ENCODE measurements at places on chromosomes 1 and 21.

- DNase-seq, result no peak
Observed at GRCh38 chr1:179380299-179380698, 14.5 kb downstream of the AXDND1 start.

DNA sequence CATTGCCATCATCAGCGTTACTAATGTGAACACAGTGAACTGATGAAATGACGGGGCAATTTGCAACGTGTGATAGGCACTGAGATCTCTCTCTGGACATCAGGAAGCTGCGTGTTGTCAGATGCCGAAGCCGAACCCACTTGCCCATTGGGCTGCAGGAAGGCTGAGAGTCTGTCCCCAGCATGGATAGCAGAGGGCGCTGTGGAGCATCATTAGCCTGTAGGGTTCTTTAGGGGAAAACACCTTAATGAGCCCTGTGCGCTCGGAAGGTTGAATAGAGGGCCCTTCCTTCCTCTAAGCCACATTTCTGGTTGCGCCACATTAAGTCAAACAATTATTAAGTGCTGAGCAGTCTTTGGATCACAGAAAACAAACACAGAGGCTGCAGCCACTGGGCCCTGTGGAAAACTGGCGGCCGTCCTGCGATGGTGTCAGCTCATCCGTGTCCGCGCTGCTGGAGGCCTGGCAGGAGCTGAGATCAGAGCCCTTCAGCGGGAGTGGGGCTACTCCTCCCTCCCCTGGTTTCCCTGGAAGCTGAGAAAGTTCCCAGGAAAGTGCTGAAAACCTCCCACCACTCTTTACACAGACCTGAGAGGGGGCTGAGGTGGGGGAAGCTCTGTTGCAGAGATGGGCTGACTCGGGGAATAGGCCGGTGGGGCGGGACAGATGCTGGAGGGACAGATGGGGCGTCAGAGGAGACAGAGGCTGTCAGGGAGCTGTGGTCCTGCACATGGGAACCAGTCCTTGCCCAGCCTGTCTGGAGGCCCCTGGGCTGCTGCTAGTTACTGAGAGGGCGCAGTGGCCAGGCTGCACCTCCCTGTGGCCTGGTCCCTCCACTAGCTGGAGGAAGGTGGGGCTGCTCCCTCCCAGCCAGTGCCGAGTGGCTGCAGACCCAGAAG is 12.7 kb downstream of the TFF2 start:
- peak; percentile 18 for DNase-seq

DNA sequence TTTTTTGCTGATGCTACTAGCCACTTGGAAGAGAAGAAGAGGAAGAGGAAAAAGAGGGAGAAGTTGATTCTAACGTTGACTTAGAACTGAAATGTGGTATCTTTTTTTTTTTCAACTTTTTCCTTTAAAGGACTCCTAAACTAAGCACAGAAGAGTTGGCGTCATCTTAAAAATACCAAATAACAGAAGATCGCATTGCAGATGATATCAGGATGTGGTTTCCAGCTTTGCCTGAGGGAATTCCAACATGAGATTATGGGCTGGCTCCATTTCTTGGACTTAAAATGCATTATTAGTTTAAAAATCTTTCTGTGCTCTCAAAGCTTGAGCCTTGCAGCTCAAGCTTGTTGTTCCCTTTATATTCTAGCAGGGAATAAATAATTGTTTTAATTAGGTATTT is 29.8 kb downstream of the WDR3 start:
- DNase-seq, result no peak

DNA sequence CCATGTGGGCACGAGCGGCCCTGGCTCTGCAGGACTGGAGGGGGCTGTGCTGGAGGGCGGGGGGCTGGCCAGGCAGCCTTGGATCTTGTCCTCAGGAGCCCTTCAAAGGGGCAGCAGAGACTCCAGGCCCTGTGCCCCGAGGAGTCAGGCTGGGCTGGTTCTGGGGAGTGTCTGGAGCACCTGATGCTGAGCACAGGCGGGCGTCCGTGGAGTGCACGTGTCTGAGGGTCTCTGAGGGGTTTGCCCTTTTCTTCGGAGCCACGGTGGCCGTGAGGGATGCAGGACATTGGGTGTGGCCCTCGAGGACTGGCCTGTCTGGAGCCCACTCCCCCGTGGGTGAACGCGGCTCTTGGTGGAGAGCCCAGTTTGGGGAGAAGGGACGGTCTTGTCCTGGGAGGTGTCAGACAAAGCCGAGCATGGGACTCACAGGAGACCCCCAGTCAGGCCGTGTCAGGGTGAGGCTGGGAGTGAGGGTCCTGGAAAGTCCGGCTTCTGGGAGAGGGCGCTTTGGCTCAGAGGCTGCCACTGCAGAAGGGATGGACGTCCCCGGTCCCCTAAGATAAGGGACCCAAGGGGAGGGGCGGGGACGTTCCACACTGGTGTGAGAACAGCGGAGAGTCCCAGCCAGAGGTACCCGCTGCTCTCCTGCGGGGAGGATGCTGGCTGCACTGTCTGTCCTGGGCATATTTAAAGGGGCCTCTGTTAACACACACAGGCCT is 60.8 kb downstream of the COL18A1 start:
- no peak for DNase-seq

- peak; percentile 60 for DNase-seq
Observed at GRCh38 chr1:96962751-96963211, 241.2 kb downstream of the PTBP2 start.

GRCh38 chr1:59900640-59901039 is 25.9 kb downstream of the CYP2J2 start:
- no peak for DNase-seq

DNA sequence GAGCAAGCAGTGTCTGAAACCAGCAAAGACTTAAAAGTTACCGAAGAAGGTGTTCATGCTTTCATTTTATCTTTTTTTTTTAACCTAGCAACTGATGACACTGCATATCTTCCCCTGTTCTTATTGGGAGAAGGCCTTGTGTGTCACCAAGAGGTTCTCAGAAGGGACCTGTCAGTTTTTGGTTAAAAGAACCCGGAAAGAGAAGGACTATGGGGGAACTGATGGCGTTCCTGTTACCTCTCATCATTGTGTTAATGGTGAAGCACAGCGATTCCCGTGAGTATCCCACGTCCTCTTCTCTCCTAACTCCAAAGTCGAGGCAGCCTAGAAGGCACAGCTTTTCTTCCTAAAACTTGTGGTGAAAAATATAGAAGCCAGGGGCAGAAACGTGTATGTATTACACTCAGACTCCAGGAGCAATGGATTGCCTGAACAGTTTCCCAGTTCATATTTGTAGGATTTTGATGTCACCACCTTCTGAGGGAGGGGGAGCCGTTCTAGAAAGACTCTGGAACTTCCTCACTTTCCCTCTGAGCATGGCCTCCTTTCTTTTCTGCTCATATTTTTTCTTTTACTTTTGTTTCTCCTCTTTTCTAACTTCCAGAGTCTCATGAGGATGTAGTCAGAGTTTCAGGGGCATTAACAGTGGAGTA is at the start of gene MR1:
Gene MR1, plus strand, starts transcription at position 185 of the 653 bp plus-strand sequence. Its CDS starts 25 bp downstream, at position 210.
- no peak for DNase-seq

DNA sequence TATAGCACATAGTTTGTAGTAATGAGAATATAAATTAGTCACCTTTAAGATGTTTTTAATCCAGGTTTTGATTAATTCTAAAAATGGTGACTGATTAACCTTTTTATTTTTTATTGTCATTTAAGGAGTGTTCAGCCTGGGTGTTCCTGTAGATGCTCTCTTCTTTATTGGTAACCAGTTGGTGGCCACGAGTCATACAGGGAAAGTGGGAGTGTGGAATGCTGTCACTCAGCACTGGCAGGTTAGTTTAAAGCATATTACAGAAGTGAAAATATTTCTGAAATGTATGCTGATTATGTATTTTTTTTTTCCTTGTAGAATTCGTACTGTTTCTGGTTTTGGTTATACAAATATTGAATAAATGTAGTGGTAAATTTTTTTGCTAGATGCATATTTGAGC is 28.1 kb downstream of the KCTD3 start:
- no peak for DNase-seq

DNA sequence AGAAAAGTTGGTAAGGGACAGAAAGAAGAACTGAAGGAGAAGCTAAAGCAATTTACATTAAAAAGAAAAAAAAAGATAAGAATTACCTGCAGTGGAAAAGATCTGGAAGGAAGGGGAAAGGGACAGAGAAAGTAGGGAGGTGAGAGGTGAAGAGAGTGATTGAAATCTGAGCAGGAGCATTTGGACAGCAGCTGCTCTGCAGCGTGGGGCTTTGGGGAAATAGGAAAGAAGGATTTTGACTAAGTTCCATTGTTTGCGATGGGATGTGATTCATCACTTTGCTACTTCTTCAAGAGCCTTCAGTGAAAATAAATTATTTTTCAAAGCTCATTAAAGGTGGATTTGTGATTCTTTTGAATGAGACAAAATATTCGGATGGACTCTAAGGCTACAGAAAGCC is 26.1 kb upstream of the NMNAT2 start:
- DNase-seq, result no peak

- DNase-seq, result no peak
Observed at GRCh38 chr1:15950763-15951295, 25.1 kb downstream of the ZBTB17 start.

DNA sequence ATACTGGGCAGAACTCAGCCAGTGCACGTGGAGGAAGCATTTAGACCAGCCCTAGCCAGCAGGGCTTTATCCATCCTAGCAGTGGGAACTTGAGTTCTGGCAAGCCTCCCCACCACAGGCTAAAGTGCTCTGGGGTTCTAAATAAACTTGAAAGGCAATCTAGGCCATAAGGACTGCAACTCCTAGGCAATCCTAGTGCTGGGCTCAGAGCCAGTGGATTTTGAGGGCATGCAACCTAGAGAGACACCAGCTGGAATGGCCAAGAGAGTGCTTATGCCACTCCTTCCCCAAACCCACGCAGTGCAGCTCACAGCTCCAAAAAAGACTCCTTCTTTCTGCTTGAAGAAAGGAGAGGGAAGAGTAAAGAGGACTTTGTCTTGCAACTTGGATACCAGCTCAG is 70.5 kb upstream of the APOBEC4 start:
- DNase-seq, result no peak

GRCh38 chr1:236172041-236172579 is 29.8 kb downstream of the GPR137B start:
- no peak for DNase-seq

DNA sequence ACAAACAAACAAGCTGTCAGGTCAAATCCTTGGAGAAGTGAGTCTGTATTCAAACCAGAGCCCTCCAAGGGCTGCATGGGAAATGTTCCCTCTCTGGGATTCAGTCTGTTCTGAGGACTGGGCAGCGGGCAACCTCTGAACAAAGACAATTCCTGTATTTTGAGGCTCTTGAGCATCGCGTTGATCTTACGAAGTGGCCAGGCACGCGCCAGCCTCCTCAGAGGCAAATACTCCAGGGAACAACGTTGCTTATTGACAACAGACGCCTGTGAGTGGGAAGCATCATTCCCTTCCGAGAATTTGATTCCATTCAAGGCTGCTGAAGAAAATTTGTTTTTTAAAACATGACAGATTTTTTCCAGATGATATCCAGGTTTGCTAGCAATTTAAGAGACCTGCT is 20.0 kb upstream of the TACSTD2 start:
- no peak for DNase-seq

DNA sequence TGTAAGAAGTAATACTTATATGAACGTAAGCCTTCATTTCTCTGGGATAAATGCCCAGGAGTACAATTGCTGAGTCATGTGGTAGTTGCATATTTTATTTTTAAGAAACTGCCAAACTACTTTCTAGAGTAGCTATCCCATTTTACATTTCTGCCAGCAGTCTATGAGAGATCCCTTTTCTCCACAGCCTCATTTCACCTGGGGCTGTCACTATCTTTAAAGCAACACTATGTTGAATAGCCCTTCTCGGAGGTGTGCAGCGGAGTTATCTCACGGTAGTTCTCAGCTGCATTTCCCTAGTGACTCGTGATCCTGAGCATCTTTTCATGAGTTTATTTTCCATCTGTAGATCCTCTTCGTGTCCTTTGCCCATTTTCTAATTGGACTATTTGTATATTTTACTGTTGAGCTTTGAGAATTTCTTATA is 93.4 kb downstream of the ADARB1 start:
- no peak for DNase-seq

GRCh38 chr1:198316546-198317100 is 159.8 kb downstream of the NEK7 start:
- no peak for DNase-seq

GRCh38 chr1:201450721-201451291 is 18.2 kb downstream of the PHLDA3 start:
- no peak for DNase-seq

GRCh38 chr21:44934797-44935532 is 4.9 kb upstream of the SLX9 start:
- DNase-seq, result no peak

GRCh38 chr1:220487297-220487820 is 40.6 kb upstream of the MARK1 start:
- DNase-seq, result peak; percentile 57

GRCh38 chr1:23790696-23791515 is at the start of gene LYPLA2:
LYPLA2 (plus strand) TSS chr1:23791145; CDS start chr1:23792683, 1,538 bp downstream.
- DNase-seq, result no peak

- DNase-seq, result no peak
Observed at GRCh38 chr1:24162201-24162600, 19.3 kb upstream of the IL22RA1 start.

GRCh38 chr1:66247415-66248208 is 286.3 kb upstream of the SGIP1 start:
- no peak for DNase-seq

GRCh38 chr1:231421546-231421970 is 529 bp downstream of the EGLN1 start:
- DNase-seq, result no peak

GRCh38 chr21:46180079-46180722 is 4.1 kb downstream of the SPATC1L start:
- no peak for DNase-seq

- DNase-seq, result no peak
Observed at GRCh38 chr1:28243685-28244311, 7.9 kb downstream of the ATP5IF1 start.

GRCh38 chr1:51958824-51959223 is 31.7 kb downstream of the RAB3B start:
- no peak for DNase-seq

DNA sequence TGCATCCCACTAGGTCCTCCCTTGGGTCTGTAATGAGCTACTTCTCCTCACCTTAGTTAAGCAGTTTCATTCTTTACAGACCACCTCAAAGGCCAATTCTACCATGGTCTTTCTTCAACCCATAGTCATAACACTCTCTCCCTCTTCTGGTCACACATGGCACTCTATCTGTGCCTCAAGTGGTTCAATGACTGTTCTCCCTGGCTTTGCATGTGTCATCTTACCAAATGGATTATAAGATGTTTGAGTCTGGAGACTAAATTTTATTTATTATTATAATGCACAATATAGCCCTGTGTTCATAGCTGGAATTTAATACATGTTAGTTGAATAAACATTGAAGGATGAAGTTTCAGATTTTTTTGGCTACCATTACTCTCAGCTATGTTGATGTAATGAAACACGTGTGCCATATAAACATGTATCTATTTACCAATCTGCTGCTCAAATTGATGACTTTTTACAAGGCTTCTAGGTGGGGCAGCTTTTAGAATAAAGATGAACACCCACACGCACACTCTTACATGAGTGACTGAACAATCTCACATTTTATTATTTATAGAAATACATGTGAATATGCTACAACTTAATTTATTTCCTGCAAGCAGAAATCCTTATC is 102.1 kb downstream of the RUNX1 start:
- DNase-seq, result no peak

DNA sequence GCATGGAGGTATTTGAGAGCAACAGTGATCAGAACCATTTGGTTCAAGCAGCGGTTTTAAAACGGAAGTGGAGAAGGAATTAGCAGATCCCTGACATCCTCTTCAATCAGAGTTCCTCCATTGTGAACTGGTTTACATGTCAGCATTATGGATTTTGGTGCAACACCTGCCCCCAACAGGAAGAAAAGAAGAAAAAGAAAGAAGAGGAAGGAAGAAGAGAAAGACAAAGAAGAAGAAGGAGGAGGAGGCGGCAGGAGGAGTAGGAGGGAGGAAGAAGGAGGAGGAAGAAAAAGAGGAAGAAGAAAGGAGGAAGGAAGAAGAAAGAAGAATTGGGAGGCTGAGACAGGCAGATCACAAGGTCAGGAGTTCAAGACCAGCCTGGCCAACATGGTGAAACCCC is 17.4 kb downstream of the NDUFS5 start:
- no peak for DNase-seq

All from epithelial cell of prostate (primary cell).